Stimulated activated CD4-positive, alpha-beta T cell treated with anti-CD3 and anti-CD28 coated beads, TNF-alpha, amount 100 ng/mL, for 24 hours (primary cell): ENCODE measurements at places on chromosomes 7 and 10.

DNA sequence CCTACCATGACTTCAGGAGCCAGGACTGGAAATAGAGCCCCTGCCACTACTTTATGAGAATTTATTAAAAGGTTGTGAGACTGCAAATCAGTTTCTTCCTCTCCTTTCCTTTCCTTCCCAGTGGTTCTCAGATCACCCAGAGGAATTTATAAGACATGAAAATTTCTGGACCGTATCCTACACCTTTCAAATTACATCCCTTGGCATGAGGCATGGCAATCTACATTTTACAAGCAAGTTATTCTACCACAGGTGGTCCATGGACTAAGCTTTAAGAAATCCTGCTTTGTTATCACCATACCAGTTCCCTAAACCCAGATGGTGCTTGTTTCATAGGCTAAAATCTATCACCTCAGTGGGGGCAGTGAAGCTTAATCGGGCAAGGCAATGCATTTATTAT lies 66.5 kb downstream of the TPK1 start:
- DNase-seq, result no peak

DNA sequence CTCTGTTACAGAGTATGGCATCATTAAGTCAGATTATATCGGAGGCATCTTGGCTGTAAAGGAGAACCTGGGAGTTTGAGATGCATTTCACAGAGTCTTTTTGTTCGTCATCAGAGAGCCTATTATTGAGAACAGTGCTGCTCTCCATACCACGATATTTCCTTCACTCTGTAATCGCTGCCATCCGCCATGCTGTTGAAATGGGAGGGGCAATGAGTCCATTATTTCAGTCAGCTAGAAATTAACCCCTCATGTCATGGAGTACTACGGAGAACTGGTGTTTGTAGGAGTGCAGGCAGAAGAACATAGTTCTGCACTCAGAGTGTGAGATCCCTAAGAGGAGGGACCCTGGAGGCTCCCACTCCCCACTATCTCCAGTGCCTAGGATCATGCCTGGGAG lies 59.2 kb downstream of the SLC16A12 start:
- DNase-seq, result no peak

GRCh38 chr7:122268101-122268500 lies 36.4 kb downstream of the FEZF1 start:
- DNase-seq, result no peak

- DNase-seq, result no peak
Observed at GRCh38 chr10:61973169-61973568, 71.7 kb downstream of the ARID5B start.

- DNase-seq, result no peak
Observed at GRCh38 chr7:106143711-106144337, 31.7 kb upstream of the SYPL1 start.

GRCh38 chr7:47217086-47217485 lies 364.8 kb downstream of the TNS3 start:
- no peak for DNase-seq

DNA sequence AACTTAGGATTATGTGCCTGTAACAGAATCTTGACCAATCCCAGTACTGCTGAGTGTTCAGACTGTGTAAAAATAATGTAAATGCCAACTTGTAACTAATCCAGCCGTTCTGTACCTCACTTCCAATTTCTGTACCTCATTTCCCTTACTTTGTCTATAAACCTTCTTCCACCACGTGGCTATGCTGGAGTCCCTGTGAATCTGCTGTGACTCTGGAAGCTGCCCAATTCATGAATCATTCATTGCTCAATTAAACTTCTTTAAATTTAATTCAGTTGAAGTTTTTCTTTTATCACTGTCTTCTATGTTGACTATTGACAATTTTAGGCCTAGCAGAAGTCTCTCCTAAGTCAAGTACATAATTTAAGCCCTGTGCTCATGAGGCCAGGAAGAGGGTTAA lies 215.3 kb upstream of the RHOBTB1 start:
- no peak for DNase-seq

- DNase-seq, result no peak
Observed at GRCh38 chr7:122622682-122623081, 76.2 kb downstream of the RNF133 start.

DNA sequence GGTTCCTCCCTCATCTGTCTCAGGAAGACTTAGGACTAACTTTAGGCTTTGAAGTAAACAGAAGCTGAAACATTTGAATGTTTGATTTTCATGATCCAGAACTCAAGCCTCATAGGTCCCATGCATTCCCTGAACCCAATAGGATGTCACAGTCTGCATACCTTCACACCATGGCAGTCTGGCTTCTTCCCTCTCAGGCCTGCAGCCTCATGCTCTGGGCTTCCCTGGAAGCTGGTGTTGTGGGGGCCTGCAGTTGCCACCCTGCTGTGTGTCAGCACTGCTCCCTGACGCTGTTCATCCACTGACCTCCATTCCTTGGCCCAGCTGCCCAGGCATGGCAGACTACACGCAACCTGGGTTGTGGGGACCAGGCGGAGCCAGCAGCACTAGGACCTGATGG lies 267.5 kb upstream of the KAT6B start:
- DNase-seq, result no peak

- DNase-seq, result no peak
Observed at GRCh38 chr7:139332697-139333359, 8.3 kb upstream of the FMC1 start.
